ENCODE measurements at places on chromosomes 4 and X.

DNA sequence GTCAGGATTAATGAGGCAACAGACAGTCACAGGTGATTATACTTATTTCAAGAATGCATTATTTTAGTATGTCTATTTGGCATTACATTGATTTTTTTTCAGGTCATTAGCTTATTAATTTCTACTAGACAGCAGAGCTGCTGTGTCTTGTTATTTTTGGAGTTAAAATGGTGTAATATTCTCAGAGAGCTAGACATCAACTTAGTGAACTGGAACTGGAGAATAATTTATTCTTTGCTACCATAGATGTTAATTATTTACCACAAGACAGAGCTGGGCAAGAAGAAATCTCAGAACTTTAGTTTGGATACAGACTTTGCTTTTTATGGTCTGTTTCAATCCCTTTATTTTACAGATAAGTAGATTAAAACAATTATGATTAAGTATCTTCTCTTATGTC lies 10.2 kb upstream of the HPGD start:
- no peak for DNase-seq

DNA sequence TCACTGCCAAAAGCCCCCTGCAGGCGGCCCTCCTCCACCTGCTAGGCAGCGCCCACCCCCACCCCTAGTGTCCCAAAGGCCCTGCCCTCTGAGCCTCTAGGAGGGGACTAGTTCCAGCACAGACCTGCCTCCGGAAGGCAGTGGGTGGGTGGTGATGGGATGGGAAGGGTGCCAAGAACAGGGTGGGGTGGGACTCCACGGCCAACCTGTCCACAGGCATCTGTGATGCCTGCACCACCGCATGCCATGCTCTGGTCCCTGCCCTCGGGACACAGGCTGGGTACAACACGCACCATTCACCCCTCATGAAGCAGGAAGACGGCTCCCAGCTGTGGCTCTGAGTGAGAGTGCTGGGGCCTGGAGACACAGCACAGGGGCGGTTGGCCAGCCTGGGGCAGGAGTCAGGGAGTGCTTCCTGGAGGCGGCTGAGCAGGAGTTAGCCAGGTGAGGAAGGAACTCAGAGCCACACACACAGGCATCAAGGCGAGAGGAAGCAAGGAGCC lies 243.1 kb upstream of the PSAPL1 start:
- DNase-seq: no peak

DNA sequence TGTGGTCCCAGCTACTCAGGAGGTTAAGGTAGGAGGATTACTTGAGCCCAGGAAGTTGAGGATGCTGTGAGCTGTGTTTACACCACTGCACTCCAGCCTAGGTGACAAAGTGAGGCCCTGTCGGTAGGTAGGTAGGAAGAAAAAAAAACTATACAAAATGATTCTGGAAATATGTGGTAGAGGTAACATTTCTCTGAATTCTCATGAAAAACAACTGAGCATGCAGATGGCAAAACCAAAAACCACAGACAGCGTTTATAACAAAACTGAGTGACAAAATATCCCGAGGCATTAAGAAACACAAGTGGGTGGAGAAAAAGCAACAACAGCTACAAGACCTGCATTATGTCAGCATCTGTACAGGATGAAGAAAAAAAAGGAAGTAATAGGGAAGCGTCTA lies 211.7 kb downstream of the DLG3 start:
- no peak for DNase-seq

DNA sequence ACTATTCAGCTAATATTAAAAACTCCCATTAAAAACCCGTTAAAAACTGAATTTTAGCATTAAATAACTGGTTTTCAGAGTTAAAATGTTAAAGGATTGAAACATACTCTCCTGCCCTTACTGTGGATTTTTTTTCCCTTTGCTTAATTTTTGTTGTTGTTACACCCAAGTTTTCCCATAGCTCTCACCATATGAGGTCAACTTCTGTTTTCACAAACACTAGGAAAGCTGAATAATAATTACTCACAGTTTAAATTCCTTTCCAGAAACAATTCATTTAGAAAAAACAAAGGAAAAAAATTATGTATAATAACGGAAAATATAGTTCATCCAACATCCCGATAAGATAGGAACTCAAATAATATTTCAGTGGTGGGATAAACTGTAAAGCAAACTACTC lies 129.0 kb downstream of the PPP3CA start:
- no peak for DNase-seq

- DNase-seq: no peak
Measured at GRCh38 chrX:5718651-5719050, 510.0 kb downstream of the NLGN4X start.

DNA sequence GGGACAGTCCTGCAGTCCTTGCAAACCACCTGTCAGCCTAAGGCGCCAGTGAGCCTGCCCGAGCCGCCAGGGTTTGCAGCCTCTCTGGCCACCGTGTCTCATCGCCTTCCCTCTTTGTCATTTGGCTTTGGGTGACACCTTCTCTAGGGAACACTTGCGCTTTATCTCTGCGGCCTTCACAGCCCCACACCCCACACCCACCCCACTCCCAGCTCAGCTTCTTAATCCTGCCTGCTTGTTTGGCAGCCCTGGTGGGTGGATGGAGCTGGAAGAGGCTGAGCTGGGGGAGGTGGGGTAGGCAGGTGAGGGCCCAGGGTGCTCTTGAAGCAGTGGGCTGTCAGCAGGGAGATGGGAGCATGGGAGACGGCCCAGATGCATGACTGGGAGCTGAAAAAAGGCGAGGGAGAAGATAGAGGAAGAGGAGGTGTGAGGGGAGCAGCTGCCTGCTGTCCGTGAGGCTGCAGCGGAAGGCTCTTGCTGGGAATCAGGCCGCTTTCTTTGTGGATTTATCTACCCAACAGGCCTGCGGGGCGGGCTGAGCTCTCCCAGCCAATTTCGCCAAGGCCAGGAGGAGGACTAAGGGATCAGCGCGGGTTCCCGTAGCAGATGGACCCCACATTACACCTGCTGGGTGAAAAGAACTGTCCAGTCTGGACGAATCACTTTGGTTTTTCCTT lies 97.5 kb upstream of the STOX2 start:
- no peak for DNase-seq

DNA sequence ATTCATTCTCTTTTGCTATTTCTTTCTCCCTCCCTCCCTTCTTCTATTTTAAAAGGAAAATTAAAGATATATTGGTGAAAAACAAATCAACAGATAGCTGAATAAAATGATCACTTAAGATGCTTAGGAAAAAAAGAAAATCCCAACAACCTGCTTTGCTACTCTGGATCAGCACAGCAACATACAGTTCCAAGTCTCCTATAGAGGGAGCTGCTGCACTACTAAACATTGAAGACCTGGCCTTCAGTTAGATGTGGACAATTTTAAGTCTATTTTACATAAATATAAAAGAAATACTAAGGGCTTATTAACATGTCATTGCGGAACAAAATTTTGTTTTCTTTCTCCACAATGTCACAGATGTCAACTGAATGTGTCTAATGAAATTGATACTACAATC lies 226.4 kb downstream of the MAGEB5 start:
- no peak for DNase-seq

GRCh38 chrX:94600077-94600476 lies 926.1 kb downstream of the FAM133A start:
- DNase-seq: no peak

- DNase-seq: no peak
Measured at GRCh38 chr4:109278594-109279031, 23.8 kb downstream of the COL25A1 start.
